ENCODE measurements at places on chromosomes 7 and 10. TPM values are rescaled to one million over a fixed set of nuclear protein-coding genes. Genes with fewer than 3 reads are reported as not detected.

DNA sequence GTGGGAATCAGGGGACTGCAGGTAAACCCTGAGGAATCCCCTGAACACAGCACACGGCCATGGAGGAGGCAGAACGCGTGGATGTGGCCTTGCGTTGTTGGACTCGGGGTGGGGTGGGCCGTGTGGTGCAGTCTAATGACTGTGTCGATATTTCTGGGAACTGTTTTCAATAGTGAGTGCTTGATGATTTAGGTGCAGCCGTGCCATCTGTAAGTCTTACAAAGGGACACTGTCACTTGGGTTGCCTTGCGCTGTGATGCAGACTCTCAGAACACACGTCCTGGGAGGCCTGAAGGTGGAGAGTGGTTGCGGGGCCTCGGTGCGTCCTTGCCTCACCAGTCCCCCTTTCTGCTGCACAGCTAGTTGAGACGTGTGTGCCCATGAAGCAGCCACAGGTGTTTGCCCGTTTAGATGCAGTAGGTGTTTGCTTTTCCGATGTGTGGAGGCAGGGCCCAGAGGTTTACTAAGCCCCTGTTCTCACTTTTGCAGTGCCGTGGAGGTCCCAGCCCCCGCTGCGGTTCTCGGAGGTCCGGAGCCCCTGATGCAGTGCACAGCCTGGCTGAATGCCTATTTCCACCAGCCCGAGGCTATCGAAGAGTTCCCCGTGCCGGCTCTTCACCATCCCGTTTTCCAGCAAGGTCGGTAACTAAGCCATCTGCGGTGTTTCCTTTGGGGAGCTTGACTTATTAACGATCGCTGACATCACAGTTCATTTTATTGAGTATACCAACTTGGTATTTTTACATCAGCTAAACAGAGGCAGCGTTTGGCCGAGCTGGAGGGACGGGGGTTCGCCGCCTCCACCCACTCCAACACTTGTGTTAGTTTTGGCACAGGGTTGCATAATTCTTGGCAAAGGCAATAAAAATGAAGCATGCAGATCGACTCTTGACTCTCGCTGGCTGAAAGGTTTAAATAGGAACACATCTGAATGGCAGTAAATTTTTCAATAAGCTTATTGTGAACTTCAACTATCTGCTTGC lies 240.7 kb downstream of the MGMT start:
- DNase-seq, result no peak

GRCh38 chr7:47786557-47787248 lies 161.6 kb downstream of the PKD1L1 start:
- peak; percentile 41 for DNase-seq

Gene ANKRD30A
- total RNA-seq, result not detected

Gene CNNM1
- total RNA-seq, result 0.25 TPM

GRCh38 chr7:116195451-116195850 lies 14.9 kb upstream of the TES start:
- no peak for DNase-seq

GRCh38 chr7:130904031-130904757 lies 170.2 kb upstream of the KLF14 start:
- no peak for DNase-seq

Gene LRRC61
- 9.4 TPM for total RNA-seq

DNA sequence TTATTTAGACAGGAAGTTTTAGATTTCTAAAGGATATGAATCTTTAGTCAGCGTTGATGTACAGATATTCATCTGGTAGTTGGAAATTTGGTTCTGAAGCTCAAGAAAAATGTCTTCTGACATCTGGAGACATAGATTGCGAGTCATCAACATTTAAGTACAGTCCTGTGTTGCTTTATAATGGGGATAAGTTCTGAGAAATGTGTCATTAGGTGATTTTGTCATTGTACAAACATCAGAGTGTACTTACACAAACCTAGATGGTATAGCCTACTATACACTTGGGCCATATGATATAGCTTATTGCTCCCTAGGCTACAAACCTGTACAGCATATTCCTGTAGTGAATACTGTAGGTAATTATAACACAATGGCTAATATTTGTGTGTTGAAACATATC lies 49.6 kb upstream of the UBN2 start:
- no peak for DNase-seq

Gene DMTF1
- total RNA-seq, result 22.3 TPM

GRCh38 chr7:79159040-79159664 lies 294.3 kb downstream of the MAGI2 start:
- DNase-seq, result no peak

GRCh38 chr10:17961551-17962422 lies 10.1 kb downstream of the SLC39A12 start:
- no peak for DNase-seq

- DNase-seq, result no peak
Measured at GRCh38 chr7:5094641-5095040, 49.0 kb downstream of the RBAK start.

DNA sequence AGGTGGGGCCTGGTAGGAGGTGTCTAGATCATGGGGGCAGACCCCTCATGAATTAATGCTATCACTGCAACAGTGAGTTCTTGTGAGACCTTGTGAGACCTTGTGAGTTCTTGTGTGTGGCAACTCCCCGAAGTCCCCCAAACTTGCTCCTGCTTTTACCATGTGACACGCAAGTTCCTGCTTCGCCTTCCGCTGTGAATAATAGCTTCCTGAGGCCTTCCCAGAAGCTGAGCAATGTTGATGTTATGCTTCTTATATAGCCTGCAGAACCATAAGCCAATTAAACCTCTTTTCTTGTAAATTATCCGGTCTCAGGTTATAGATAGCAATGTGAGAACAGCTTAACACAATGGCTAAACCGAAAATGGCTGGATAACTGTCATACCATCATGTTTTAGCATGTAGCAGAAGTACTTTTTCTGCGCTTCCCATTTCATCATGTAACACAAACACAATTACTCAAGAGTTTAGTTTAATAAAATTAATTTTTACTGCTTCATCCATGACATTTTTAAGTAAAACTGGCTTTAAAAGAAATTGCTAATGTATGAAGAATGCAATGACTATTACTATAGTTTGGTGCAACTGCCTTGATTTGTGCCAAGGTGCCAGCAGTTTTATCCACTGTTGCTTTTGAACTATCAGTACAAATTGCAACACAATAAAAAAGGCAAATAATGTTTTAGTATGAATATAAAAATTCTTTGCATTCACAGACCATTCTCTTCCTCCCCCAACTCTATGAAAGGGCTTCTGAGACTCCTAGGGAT lies 87.7 kb upstream of the TMEM168 start:
- DNase-seq, result no peak

GRCh38 chr10:70693619-70694335 lies 21.5 kb downstream of the ADAMTS14 start:
- DNase-seq, result peak; percentile 39

Gene TRA2A
- total RNA-seq, result 37.7 TPM

DNA sequence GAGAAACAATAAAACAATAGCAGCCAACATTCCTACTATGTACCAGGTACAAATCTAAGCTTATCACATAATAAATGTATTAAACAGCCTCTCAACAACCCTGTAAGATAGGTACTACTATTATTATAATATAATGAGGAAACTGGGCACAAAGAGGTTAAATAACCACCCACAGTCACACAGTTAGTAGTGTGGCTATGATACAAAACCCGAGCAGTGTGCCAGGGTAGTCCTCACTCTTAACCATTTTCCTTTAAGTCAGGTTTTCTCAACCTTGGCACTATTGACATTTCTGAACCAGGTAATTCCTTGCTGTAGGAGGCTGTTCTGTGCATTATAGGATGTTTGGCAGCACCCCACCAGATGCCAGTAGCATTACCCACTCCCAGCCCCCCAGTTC lies 48.8 kb downstream of the DNAJC1 start:
- no peak for DNase-seq

Gene GPR26
- total RNA-seq, result not detected

GRCh38 chr7:159103382-159104187 lies 41.1 kb downstream of the VIPR2 start:
- DNase-seq, result no peak

DNA sequence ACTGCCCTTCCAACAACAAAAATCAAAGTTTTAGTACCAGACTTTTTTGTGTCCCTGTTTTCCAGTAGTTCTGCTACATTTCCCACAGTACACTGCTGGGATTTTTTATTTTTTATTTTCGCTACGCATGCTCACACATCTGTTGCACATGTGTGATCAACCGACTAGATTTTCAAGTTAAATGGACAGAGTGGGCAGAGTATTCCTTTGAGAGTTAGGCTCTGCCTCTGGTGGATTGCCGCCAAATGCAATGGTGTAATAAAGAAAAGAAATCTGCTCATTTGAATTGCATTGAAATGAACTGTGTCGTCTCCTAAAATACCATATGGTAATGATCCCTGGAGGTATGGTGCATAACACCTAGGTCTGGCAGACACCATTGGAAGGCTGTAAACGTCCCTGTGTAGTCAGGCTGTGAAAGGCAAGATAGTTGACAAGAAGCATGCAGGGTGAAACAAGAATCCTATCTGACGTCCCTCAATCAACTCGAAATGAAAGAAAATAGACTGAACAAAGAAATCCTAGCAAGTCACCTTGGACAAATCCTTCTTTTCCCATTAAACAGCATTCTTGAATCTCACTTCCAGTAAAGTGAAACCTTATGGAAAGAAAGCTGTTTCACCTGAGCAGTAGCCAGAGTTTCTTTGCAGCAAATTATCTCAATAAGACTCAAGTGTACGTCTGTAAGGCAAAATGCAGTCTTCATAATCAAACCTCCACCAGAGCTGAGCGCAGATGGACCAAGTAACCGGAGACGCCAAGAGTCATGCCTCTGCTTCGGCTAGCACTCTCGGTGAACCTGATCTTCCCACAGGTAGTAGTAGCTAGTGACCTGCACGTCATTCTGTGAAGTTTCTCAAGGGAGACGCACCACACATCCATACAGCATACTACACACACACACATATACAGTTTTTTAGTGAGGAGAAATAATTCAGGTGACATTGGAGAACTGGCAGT lies 357.3 kb downstream of the CRPPA start:
- no peak for DNase-seq

DNA sequence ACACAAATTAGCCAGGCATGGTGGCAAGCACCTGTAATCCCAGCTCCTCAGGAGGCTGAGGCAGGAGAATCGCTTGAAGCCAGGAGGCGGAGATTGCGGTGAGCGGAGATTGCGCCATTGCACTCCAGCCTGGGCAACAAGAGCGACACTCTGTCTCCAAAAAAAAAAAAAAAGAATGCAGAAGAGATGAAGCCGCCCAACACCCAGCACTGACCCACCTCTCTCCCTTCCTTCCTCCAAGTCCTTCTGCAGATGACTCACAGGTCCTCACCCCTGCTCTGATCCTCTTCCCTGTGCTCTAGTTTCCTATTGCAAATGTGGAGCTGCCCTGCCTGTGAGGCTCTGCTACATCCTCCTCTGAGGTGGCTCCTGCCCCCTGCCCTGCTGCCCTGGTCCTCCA lies 22.0 kb upstream of the OPALIN start:
- DNase-seq, result no peak

Gene CCL26
- 0.77 TPM for total RNA-seq

DNA sequence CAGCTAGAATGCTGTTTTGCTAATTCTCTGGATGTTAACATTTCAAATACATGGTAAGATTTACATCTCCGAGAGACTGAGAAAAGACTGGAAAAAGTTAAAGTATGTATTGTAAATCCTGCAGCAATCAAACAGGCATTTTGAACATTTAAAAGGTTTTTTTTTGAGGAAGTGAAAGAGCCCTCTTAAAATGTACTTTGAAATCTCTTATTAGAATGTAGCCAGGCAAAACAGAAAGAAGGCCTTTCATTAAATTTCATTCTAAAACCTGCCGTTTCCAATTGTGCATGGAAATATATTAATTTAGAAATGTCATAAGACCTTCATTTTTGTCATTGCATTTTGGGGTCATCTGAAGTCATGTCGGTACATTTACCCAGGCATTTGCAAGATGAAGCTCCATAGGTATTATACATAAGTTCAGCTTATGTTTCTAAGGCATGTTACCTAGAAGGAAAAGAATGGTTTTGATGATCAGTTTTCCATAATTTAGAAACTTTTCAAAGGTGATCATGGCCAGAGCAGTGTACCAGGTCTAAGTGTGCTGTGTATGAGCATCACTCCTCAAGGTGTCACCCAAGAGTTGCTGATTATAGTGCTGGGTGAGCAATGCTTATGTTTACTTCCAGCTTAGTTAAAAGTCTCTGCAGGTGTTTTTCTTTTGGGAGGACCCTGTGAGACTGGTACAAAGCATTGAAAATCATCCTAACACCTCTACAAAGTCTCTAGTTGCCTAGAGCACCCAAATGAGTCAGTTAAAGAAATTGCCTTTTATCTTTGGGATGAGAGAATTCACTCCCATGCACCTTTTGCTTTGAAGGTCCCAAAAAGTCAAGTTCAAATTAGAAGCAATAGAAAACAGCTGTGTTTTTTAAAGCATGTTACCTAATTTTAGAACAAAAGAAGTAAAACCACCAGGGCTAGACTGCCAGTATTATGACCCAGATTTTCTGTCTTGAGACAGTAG lies 7.1 kb downstream of the ZNF736 start:
- no peak for DNase-seq

DNA sequence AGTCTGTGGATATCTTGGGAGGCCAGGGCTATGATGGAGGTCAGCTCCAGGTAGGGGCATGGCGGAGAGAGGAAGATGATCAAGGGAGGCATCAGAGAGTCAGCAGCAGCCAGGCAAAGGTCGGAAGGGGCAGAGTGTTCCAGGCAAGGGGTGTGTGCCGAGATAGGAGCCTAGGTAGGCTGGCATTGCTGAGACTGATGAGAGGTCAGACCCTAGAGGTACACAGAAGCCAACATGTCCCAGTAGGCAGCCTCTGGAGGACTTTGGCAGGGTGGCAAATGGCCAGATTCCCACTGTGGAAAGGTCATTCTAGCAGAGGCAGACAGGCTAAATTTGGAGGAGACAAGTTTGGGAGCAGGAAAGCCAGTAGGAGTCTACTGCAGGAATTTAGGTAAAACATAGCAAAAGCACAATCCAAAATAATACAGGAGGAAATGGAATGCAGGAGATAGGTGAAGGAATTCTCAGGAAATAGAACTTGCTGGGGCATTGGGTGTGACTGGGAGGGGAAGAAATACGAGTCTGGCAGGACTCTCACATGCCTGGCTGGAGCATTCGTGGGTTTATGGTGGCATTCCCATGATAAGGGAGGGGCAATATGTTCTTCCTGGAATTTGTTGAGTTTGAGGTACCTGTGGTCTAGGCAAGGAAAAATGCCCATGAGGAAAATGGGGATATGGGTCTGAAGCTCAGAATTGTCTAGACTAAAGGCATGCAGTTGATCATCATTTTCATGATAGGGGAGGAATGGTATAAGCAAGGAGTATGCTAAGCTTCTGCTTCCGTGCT lies 25.7 kb downstream of the TMEM176A start:
- peak; percentile 73 for DNase-seq

DNA sequence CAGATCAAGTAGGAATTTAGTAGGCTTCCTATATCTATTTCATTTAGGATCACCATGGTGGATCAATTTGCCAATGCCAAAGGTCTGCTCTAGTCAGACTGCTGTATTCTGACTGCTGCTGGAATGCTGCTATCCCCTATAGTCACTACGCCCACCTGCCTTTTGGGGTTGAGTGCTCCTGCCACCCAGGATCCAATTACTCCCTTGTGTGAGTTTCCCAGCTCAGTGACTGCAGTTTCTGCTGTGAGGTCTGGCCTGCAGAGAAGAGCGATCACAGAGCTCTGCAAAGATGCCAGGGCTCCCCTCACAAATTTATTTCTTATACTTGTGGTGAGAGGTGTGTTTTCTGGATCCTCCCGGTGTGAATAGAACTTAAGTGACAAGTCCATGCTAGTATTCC lies 88.1 kb upstream of the FOXI2 start:
- DNase-seq, result no peak
